ENCODE measurements at places on chromosomes 12 and 14.

- DNase-seq, result no peak
Measured at GRCh38 chr12:124194893-124195566, 99.9 kb upstream of the RFLNA start.

DNA sequence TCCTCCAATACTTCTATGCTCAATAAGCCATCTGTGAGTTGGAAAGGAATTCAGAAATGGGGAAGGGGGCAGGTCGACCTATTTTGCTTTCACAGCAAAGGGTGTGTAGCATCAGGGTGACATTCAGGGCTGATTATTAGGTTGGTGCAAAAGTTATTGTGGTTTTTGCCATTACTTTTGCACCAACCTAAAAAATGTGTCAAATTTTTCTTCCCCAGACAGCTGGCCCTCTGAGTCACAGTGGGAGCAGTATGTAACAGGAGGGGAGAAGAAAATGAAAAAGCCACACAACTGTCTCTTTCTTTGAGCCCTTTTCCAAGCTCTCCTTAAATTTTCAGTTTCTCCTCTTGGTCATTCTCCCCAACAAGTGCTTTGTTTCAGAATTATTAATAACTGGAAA lies 47.1 kb upstream of the GZMB start:
- DNase-seq, result no peak

- no peak for DNase-seq
Measured at GRCh38 chr14:57018065-57018464, 207.8 kb upstream of the OTX2 start.

DNA sequence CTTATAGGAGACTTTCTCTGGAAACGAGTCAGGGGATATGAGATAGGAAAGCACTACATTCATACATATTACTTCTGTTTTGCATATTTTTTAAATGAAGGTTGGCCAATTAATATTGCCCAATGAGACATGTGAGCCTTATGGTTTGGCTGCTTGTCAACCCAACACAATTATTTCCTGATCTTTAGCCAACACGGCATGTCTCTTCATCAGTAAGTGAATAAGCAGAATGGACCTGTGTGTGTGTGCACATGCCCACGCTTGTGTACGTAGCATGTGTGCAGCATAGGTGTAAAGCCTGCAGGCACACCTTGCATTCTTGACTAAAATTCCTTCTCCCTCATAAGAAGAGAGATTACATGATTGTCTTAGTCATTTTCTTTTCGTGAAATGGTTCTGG lies 88.3 kb downstream of the STON2 start:
- DNase-seq, result no peak

- DNase-seq, result no peak
Measured at GRCh38 chr14:72553161-72553560, 340.7 kb downstream of the DPF3 start.

DNA sequence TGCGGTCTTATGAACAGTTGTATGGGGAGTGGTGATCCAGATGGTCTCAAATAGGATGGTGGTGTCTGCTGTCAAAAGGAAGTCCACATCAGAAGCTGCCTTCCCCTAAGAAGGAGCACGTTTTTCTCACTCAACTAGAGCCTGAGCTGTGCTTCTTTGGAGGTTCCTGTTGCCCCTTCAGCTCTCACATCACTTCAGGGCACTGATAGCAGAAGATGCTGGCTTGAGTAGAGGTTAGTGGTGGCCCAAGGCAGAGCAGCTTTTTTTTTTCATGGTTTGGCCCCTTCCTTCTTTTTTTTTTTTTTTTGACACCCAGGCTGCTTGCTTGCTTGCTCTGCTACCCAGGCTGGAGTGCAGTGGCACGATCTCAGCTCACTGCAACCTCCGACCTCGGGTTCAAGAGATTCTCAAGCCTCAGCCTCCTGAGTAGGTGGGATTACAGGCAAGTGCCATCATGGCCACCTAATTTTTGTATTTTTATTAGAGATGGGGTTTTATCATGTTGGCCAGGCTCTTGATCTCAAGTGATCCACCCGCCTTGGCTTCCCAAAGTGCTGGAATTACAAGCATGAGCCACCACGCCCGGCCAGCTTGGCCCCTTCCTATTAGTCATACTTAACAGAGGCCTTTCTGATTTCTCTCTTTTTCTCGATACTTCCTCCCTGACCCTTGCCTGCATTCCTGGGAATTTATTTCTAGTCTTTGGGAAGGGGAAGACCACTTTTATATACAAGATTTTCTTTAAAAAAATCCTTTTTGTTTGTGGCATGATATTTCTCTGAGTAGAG lies 31.6 kb downstream of the KLRD1 start:
- no peak for DNase-seq

GRCh38 chr14:32417956-32418552 lies 89.0 kb downstream of the AKAP6 start:
- DNase-seq, result no peak

- peak; percentile 2 for DNase-seq
Measured at GRCh38 chr12:45122768-45123380, 72.0 kb upstream of the DBX2 start.

GRCh38 chr14:101019990-101020710 lies 116.6 kb upstream of the RTL1 start:
- no peak for DNase-seq

DNA sequence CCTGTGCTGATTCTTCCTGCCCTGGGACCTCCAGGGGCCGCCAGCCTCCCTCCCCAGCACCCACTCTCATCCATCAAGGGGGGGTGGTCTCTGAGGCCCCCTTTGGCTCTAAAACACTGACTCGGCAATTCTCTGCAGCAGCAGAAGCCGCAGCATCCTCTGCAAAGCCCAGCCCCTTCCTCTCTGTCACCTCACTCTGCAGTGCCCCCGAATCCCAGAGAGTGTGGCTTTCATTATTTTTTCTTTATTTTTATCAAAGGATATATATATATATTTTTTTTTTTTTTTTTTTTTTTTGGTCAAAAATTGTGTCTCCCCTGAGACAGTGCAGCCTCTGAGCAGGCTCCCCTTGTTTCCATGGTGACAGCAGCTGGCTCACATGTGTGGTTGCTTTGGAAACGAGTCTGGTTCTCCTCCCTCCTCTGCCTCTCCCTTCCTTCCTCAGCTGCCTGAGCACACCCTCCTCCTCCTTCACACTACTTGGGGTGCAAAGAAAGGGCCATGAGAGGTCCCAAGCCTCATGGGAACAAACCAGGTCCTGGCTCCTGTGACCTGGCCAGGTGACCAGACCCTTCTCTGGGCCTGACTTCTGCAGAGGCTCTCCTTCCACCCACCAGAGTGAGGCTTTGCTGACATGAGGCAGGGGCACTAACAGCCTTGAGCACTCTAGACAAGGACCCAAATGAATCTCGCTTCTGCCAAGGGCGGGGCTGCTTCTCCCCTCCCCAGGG lies 100.5 kb downstream of the LRRC74A start:
- DNase-seq, result no peak

DNA sequence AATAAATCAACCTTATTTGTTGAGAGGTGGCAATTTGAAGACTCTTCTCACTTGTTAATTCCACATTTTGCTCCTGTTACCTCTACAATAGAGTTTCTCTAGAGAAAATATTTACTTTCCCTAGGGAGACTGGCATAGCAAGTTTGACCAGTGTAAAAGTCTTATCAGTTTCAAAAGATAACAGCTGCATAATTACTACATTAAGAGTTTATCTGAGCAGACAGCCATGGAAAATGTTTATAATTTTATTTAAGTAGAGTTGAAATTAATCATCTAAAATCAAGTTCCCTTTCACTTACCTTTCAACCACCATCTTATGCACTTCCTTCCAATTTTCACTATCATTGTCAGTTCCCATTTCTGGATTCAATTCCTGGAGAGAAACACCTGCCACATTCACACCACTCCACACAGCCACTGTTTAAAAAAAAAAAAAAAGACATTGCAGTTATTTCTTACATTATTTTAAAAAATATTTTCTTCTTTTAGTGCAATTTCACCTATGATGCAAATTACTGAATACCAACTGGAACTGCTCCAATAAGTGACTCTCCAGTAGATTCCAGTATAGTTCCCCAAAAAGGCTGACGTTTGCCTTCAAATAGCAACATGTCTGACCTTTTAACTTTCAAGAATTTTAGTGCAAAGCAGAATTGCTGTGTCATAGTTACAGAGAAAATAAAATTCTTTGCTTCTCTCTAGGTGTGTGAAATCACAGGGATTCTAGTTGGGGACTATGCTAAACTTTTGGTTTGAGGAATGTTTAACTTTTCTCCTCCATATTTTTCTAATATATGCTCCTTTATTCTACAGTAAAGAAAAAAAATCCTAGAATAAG lies 19.4 kb downstream of the LDHB start:
- no peak for DNase-seq

DNA sequence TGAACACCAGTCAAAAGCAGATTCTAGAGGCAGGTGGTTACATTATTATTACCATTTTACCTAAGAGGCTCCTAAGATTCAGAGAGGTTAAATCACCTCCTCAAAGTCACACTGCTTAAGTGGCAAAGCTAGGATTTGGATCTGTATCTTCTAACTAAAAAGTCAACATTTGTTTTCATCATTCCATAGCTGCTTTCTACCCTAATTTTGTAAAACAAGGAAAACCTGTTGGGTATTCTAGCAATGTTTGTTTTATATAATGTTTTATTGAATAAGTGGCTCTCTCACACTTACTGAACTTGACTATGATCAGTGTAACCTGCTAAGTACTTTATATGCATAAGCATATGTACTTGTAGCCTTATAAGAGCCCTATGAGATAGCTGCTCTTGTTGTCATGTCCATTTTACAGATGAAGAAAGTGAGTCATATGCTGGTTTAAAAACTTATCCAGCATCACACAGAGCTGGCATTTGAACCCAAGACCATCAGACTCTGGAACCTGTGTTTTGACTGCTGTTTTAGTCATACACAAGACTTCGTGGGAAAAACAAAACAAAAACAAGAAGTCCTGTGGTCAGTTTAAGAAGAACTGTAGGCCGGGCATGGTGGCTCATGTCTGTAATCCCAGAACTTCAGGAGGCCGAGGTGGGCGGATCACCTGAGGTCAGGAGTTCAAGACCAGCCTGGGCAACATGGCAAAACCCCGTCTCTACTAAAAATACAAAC lies 31.7 kb upstream of the EVL start:
- DNase-seq, result no peak

DNA sequence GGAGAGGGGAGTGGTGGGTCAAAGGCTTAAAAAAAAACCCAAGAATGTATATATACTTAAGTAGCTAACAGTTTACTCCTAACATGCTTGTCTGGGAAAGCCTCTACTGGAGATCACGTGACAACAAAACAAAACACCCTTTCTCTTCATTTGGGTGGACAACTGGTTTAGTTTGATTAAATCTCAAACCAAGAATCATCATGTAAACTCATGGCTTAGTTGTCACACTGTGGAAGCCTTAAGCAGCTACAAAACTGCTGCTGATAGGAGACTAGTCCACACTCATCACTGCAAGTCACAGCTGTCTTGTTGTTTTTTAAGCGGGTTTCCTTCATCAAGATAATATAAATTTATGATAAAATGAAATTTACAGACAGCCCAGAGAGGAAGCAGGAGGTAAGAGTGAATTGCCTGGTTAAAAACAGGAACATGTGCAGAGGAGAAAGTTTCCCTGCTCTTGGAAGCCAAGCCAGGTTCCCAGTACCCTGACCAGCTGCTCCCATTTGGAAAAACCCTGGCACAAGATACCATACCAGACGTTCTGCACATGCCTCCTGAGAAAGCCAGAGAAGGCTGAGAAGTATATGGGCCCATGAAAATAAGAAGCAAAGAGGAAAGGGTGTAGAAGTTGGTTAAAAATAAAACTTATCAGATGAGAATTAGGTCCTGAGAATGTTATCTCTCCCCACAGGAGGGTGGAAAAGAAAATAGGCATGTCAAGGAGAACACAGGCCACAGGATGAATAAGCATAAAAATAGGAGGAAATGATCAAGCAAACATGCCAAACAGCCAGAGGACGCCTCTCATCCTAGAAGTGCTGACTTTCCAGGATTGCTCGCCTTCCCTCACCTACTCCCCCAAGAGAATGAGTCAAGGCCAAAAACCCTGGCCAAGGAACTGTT lies 34.0 kb downstream of the EGLN3 start:
- DNase-seq, result no peak

DNA sequence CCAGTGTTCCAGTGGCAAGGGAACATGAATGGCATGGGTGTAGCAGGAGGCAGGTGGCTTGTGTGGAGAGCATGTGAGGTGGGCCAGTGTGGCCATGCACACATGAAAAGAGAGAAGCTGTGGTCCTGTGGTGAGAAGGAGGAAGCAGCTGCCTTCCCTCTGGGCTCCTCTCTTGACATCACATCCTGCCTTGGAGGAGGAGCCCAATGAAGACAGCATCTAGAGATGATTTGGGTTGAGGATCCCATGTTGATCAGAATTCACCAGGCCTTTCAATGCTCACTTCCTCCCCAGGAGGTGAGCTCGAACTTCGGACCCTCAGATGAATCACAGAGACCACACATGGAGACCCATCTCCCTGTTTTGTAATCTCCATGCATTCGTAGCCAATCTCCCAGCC lies 82.6 kb downstream of the LRRC74A start:
- no peak for DNase-seq

GRCh38 chr12:50297996-50298395 lies 14.7 kb upstream of the LIMA1 start:
- no peak for DNase-seq

DNA sequence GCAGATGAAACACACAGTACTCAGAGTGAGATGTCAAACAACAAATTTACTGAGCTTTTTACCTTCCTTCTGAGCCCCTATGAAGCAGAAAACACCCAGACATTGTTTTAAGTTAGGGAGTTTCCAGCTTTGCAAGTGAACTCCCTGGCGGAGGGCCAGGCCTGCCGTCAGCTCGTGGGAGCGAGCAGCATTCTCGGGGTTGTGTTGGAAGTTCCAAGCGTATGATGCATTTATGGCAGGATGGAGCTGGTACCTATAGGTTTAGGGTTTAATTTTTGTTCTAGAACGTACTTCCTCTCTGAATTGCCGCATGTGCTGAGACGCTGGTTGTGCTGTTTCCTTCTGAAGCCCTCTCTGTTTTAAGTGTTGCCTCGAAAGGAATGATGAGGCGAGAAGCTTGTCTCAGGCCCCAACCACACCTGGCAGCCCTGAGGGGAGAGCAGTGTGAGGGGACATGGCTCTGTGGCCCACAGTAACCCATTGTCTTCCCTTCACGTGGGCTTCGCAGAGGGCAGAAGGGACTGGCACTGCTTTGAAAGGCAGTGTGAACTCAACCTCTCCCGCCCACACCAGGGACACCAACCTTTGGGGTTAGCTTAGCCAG lies 76.6 kb downstream of the SSPN start:
- no peak for DNase-seq

GRCh38 chr14:62053188-62053587 lies 291.0 kb downstream of the SNAPC1 start:
- DNase-seq, result no peak

DNA sequence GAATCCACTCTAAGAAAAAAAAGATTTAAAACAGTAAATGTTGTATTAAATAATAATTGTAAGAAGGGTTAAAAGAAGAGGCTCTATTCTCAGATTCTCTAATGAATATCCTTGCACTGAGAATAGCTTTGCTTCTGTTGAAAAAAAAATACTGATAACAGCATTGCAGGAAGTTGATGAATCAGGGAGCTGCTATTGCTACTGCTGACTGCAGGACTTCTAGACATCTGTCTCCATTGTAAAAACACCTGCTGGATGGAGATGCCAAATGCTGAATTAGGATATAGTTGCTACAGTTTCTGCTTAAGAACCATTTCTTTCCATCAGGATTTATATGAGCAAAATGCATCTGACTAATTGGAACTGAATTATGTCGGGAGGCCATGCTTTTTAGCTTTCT lies 50.3 kb upstream of the ANP32D start:
- no peak for DNase-seq
